ENCODE measurements at places on chromosomes 7 and 10.

GRCh38 chr7:144725070-144725469 is 110.8 kb downstream of the TPK1 start:
- no peak for DNase-seq

DNA sequence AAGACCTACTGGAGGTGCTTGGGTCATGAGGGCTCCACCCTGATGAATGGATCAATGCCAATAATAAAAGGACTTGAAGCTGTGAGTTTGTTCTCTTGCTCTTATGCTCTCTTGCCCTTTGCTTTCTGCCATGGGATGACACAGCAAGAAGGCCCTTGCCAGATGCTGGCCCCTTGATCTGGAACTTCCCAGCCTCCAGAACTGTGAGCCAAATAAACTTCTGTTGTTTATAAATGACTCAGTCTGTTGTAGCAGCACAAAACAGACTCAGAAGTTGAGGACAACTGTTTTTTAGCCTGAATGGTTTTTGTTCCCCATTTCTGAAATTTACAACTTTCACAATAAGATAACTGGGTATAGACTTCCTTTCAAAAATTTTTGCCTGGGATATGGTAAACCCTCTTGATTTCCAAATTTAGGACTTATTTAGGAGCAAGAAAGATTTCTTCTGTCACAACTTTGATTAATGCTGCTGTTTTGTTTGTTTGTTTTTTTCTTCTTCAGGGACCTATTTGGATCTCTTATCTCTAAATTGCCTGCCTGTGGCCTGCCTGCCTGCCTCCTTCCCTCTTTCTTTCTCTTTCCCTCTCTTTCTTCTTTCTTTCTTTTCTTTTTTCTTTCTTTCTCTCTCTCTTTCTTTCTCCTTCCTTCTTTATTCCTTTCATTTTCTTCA is 12.1 kb downstream of the ENTPD1 start:
- no peak for DNase-seq

- DNase-seq, result no peak
Observed at GRCh38 chr10:10824591-10825148, 193.0 kb upstream of the CELF2 start.

DNA sequence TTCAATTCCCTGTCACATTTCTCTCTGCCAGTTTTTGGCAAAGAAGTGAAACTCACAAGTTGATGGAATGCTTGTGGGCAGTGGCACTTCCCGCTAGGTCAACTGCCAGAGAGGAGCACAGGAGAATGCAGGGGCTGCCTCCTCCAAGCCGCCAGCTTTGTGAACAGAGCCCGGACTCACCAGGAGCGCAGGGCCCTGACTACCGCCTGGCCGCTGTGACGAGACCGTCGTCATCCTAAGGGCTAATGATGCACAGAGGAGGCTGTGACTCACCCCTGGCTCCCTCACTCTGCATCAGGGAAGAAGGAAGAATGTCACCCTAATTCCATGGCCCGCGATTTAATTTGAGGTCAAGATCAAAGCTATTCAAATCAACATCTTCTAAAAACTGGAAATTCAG is 123.9 kb downstream of the TAX1BP1 start:
- DNase-seq, result no peak

DNA sequence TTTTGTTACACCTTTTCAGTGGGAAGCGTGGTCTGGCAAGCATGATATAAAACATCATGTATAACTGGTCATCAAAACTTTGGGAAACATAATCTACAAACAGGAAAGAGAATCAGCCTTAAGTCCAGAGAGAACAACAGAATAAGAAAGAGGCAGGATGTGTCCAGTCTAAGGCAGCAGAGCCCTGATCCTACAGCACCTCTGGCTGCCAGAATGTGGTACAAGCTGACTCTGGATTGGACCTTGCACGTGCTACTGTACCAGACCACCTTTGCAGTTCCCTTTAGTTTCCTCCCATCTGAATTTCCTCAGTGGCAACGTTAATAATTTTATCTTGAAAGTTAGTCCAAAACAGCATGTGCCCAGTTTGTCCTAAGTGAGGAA is 824.6 kb upstream of the IGFBP3 start:
- DNase-seq, result no peak

DNA sequence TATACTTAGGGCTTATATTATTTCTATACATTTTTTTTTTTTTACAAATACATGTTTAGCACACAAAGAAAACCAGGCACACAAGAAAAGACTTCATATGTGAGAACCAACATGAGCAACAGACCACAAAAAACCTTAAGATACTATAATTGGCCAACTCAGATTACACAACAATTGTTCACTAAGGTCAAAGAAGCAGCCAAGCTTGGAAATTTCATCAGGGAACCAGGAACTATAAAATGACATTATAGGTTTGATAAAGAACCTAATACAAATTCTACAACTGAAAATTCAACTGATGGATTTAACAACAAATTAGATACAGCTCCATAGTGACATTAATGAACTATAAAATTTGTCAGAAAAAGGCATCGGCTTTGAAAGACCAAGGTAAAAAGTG is 4.4 kb upstream of the LUC7L2 start:
- no peak for DNase-seq

GRCh38 chr10:48389272-48389671 is 82.8 kb downstream of the MAPK8 start:
- no peak for DNase-seq

GRCh38 chr7:41148521-41148951 is 554.4 kb downstream of the INHBA start:
- DNase-seq, result no peak

- DNase-seq, result no peak
Observed at GRCh38 chr7:4437916-4438315, 244.2 kb upstream of the FOXK1 start.

- DNase-seq, result peak; percentile 69
Observed at GRCh38 chr10:8137726-8138125, 83.2 kb downstream of the GATA3 start.

- no peak for DNase-seq
Observed at GRCh38 chr7:2478399-2478785, 2.2 kb upstream of the GRIFIN start.

Data from activated effector memory CD4-positive, alpha-beta T cell treated with anti-CD3 and anti-CD28 coated beads, Interleukin-2, amount 50 U/mL, for 16 hours (primary cell).